ENCODE measurements at places on chromosomes 12 and 14.
A peak's percentile ranks its signal among the peaks of the same experiment; 100 is the strongest.

GRCh38 chr12:124032265-124032886, 59.4 kb downstream of the ZNF664 start:
- DNase-seq, result peak; percentile 79

DNA sequence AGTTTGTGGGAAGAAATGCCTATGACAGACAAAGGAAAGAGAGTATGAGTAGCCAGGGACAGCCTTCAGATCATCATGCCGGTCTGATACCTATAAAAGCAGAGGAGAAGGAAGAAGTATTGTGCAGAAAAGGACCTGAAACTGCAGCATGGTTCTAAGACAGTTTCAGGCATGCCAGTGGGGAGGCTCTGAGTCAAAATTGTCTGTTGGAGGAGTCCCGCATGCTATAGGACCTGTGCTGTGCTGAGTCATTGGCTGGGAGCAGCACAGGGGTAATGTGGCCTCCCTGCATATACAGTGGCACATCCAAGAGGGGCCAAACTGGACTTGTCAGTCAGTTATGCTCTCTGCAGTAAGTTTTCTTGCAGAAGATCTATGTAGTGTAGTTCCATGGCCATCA, 40.7 kb downstream of the NEUROD4 start:
- no peak for DNase-seq

GRCh38 chr12:128796439-128797118, 27.2 kb downstream of the SLC15A4 start:
- DNase-seq, result no peak

GRCh38 chr12:14612250-14612649, 44.6 kb upstream of the PLBD1 start:
- no peak for DNase-seq

- no peak for DNase-seq
These were observed 645 bp downstream of the KITLG start for GRCh38 chr12:88579601-88580050.

DNA sequence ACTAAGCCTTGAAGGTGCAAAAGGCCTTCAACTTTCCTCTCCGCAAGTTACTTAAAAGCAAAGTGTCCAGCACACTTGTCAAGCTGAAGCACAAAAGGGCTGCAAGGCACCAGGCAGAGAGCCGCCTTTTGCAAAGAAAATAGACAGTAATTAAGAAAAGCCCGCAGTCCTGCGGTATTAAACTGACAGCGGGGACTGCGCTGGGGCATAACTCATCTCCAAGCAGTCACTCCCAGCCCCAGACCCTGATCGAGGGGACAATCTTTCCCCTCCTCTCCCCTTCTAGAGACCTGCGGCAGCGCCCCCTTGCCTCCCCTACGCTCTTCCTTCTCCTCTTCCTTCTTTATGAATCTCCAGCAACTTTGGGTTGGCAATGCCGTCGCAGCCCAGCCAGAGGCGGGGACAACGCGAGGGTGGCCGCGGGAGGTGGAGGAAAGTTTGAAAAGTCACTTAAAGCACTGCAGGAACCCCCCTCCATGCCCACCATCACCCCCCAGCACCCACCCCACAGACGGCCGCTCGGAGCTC, 200.9 kb upstream of the CAND1 start:
- no peak for DNase-seq

GRCh38 chr14:75418850-75419768, 8.7 kb upstream of the JDP2 start:
- no peak for DNase-seq

GRCh38 chr12:32400114-32400672, 835 bp downstream of the FGD4 start:
- DNase-seq, result no peak

DNA sequence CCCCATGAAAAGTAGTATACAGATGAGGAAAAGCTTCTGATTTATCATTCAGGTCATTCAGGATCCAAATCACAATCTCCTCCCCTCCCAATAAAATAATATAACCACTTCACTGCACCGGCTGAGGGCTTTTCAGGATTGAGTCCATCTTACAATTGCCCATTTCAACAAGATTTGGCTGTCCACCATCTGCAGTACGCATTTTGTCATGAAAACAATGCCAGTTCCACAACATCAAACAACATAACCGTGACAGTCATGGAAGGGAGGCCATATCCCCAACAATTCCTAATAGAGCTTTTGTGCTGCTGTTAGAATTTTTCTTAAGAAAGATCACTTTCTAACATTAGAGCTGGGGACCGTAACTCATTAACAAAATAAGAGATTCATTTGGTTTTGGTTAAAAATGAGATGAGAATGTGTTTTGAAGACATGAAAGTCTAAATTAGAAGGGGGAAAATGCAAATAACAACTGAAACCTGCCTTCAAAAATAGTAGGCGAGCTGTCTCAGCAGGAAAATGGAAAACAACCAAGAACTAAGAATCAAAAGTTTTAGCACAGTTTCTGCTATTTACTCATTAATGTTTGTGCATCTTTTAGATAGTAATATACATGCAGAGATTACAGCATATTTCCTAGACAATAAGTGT, 38.3 kb upstream of the TMTC2 start:
- no peak for DNase-seq

GRCh38 chr14:24437020-24437735, 5.4 kb downstream of the SDR39U1 start:
- DNase-seq, result no peak

- peak; percentile 64 for DNase-seq
These were observed 3.5 kb upstream of the P2RX7 start for GRCh38 chr12:121128908-121129810.

GRCh38 chr14:20834899-20835298, 32.3 kb upstream of the RNASE1 start:
- no peak for DNase-seq

DNA sequence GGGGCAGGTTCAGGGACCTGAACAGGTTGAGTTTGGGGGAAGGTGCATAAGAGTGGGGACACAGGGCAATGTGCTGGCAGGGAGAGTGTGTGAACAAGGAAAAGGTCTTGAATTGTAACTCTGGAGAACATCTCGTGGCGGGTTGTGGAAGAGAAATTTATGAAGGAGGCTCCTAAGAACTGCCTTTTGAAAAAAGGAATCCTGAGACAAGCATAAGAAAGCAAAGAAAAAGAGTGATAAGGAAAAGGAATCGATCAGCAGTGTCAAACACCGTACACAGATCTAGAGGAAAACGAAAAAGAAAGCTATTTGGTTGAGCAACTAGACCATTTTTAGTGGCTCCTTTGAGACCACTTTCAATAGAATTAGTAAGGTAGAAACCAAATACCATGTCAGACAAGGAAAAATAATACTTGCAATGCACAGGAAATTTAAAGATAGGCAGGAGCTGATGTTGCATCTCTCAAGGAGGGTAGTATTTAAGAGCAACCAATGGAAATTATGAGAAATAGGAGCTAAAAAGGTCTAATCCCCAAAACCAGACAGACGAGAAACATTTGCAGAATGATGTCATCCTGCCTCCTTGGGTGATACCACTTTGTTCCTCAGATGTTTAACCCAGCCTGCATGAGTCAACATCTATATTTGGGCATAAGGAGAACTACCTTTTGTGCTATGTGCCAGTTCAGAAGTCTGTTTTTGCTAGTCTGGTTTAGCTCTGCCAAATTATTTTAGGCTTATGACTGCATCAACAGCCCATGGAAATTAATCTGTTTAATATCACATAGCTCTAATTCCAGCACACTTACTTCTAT, 64.5 kb upstream of the STK38L start:
- DNase-seq, result peak; percentile 95

GRCh38 chr14:68513838-68514607, 278.8 kb downstream of the ZFP36L1 start:
- DNase-seq, result no peak

DNA sequence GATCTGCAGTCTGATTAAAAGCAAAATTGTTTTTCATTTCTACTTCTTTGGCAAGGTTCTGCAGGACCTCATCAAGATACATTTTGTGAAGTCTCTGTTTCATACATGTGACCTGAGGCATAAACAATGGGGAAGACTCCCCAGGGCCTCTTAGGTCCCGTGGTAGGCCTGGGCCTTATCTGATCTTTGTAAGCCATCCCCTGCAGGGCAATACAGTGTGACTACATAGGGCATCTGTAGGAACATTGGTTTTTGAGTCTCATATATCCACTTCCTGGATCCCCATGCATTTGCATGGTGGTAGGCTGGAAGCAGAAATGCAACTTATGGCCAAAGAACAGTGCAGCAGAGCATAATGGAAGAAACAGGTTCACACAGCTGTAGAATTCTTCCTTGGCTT, 6.0 kb downstream of the FAR2 start:
- peak; percentile 54 for DNase-seq

- peak; percentile 78 for DNase-seq
These were observed at the start of gene AP1G2 for GRCh38 chr14:23567186-23568020. Gene AP1G2, minus strand, starts transcription at chr14:23567791. Its CDS starts 477 bp downstream, at chr14:23567314.

DNA sequence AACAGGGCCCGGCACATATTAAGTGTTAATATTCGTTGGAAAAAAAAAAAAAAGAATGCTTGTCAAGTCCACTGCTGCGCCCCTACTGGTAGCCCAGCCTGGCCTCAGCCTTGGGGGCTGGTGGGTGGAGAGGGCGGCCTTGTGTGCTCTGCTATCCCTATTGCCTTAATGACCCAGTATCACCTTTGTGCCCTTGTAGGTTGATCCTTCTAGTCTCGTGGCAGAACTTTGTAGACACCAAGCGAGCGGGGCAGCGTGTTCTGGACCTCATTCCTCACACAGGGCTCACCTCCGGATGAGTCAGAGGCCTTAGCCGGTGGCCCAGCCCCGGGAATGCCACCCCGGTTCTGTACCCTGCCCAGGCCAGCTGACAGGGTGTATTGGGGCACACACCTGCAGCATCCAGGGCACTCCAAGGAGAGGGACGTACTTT, 1.8 kb upstream of the RCOR1 start:
- DNase-seq, result peak; percentile 39

GRCh38 chr14:94677213-94677612, 65.0 kb downstream of the SERPINA3 start:
- no peak for DNase-seq

DNA sequence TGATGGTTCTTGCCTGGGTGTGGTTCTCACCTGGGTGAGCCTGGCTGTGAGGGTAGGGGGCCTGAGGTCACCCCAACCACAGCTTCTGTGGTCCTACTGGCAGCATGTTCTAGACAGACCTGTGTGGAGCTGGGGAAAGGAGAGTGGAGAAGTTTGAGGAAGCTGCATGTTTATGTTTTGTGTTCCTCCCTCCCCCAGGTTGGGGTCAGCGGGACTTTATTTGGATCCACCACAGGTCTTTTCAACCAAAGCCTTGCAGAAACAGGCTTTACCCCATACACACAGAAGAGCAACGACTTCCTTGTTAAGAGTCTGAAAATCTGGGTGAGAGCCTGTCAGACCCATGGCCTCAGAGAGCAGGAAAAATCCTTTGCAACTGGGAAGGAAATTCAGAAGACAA, 5.6 kb downstream of the CD9 start:
- DNase-seq, result no peak

- DNase-seq, result peak; percentile 29
These were observed 51.2 kb upstream of the KCNH3 start for GRCh38 chr12:49487605-49488004.

GRCh38 chr14:96160913-96161310, 43.7 kb upstream of the BDKRB2 start:
- no peak for DNase-seq

GRCh38 chr14:45212231-45212630, 40.8 kb downstream of the MIS18BP1 start:
- no peak for DNase-seq

DNA sequence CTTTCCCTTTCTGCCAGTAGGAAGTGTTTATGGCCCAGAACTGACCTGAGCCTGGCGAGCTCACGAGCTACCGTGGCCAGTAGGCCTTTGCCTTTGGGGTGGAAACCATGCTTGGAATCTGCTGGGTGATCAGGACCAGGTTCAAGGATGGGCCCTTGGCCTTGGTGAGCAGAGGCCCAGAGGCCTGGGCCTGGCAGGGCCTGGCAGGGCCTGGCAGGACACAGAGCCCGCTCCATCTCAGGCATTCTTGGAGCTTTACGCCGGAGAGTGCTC, 184.8 kb upstream of the RTL1 start:
- DNase-seq, result no peak

GRCh38 chr12:111431772-111432171, 26.0 kb downstream of the SH2B3 start:
- peak; percentile 41 for DNase-seq

DNA sequence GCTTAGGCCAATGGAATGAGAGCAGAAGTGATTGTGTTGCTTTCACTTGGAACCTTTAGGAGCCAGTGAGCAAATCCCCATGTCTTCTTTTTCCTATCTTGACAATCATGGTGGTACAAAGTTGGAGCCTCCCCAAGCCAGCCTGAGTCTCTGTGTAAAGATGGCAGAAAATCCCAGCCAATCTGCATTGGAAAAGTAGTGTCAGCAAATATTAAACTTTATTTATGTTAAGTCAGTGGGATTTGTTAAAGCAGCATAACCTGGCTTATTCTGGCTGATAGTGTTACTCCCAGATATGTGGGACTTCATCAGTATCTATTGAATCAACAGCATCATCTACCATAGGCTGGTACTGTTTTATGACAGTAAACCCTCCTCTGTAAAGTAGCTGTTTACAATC, 2.2 kb upstream of the NUAK1 start:
- no peak for DNase-seq

- no peak for DNase-seq
These were observed 76.1 kb downstream of the ALG10B start for GRCh38 chr12:38392554-38393144.

GRCh38 chr12:54605138-54605970, 16.9 kb upstream of the PPP1R1A start:
- no peak for DNase-seq

DNA sequence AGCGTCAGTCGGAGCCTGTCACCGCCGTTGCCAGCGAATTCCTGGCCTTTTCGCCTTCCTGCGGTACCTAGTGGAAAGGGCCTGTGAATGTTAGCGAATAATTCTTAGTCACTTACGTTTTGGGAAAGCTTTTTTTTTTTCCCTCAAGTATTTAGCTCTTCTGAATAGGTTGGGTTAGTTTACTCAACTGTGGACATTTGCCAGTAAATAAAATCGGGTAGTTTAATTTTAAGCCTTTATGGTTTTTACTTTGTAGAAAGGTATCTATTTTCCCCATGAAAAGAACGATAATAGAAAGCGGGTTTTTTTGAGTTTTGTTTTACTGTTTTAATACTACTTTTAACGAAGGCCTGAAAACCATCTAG, 1.7 kb downstream of the YY1 start:
- DNase-seq, result no peak

GRCh38 chr12:55708695-55709233, 1.1 kb upstream of the ITGA7 start:
- no peak for DNase-seq

DNA sequence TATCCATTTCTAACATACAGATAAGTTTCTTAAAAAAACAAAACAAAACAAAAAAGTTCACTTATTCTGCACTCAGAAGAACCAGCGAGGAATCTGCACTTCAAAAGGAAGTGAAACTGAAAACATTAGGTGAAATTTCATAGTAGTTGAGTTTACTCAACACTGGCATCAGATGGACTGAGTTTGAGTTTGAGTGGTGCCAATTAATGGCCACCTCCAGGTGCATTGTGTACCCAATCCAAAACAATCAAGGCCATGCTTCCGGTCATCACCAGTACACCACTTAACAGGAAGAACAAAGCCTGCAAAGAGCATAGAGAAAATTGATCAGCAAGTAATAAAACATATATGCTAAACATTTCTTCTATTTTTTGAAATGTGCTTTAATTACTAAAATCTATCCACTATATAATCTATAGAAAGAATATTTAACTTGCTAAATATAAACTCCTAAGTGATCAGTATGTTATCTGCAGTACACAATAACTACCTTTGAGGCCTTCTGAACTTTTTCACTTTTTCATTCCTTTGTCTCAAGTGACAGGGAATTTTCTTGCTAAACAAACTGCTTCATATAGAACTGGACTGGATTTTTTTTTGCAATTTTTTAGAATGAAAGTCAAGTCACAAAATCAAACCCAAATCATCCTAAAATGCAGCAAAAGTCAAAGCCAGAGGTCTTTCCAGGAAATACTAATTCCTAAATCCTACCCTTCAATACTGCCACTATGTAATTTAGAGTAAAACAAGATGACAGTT, 11.5 kb downstream of the SLC38A2 start:
- no peak for DNase-seq

Measured in EH (cell line).